ENCODE measurements at places on chromosomes 3 and 15.

DNA sequence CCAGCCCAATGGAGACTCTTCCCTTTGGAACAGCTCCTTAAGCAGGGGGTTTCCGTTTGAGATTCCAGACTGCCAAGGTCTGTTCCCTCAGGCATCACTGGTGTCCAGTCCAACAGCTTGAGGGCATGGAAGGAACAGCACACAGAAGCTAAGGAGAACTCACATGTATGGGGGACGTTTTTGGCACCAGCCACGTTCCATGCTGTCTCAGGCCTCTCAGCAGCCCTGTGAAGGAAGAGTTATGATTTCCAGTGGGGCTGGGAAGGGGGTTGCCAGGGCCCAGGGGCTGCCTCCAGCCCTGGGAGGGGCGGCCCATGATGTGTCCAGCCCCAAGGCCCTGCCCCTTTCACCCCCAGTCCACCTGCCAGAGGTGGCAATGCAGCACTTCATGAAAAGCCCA is 7.5 kb upstream of the RHO start:
- no peak for DNase-seq

DNA sequence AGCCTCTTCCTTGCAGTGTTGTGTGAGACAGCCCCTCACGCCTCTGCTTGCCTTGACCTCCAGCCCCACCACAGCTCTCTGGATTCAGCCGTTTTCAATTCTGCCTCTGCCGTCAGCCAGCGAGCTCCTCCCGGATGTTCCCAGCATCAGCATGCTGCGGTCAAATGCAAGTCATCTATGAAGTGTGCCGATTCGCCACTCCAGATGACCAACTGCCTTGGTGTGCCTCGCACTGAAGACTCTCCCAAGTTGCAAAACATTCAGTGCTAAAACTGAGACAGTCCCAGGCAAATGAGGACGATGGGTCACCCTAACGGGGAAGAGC is 30.6 kb upstream of the RASA2 start:
- DNase-seq: peak; percentile 39

DNA sequence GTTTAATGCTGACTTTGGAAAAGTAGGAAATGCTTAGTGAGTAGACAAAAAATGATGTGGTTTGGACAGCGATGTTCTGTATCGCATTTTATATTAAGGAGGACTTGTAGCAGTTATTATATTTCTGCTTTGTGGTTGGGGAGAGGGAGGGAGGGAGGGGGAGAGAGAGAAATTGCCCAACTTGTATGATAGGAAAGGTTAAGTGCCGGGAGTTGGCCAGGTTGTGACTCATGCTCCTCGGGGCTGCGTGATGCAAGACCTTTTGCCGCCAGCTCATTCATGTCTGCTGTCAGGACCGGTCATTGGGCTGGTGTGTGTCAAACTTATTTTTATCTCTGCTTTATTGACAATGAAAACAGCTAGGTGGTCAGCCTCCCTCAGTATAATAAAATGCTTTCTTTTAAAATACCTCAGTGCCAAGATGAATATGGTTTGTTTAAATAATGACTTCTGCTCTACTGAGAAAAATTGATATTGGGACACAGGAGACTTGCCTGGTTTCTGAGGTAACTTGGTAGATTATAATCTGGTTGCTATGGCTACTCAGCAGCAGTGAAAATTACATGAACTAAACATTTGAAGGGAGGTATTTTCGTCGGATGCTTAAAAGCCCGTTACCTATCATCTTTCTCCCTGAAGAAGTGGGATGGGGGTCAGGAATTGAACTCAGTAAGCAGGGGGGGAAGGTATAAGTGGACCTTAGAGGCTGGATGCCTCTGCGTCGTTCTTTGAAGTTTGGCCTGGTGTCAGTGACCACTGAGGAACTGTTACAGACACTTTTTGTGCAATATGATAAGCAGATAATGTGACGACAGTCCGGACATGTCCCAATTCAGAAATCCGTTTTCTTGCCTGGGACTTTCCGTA is 90.7 kb downstream of the FNDC3B start:
- DNase-seq: peak; percentile 92

DNA sequence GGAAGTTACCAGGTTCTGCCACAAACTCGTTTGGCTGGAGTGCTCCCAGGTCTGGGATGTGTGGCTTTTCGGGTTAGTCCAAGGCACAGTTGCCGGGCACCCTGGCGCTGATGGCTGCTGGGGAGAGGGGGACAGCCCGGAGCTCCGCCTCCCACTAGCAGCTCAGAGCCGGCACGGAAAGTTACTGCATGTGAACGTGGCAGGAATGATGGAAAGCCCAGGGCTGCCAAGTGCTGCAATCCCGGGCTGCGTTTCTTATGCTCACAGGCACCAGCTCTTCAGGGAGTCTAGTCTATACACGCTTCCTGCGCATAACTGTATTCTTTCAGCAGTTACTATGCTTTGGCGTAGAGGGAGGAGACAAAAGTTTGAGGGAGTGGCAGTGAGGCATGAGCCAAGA is 141.8 kb upstream of the ICE2 start:
- DNase-seq: peak; percentile 48

DNA sequence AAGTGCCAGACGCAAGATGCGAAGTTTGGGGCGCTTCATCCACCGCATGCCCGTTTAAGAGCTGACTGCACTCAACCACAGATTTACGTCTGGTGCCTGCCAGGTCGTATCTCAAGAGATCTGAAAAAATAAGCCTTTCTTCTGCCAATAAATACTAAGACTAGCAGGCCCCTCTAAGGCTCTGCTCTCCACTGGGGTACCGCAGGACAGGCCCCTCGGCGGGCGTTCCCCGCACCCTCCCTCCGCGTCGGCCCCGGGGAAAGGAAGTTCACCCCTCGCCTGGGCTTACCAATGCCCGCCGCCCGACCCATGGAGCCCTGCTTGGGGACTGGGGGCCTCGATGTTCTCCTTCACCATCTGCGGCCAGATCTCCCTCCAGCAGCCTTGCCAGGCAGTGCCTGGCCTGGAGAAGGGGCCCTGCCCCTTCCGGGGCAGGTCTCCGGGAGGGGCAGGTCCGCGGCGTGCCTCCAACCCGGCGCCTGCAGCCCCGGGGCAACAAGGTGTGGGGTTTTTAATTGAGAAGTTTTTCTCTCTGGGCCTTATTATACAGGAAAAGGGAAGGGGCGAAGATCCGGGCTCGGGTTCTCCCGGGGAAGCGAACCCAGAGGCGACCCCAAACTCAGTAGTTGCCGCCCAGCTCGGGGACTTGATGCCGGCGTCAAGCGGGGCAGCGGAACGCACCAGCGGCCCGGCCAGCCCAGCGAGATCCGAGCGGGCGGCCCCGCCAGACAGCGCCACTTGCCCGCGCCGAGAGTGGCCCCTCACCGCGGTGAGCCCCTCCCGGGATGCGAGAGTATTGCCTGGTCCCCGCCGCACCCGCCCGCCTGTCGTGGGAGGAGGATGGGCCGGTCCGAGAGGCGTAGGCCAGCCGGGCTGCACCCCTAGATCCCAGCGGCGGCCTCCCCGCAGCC is 735 bp downstream of the GOLGA8B start:
- peak; percentile 41 for DNase-seq

DNA sequence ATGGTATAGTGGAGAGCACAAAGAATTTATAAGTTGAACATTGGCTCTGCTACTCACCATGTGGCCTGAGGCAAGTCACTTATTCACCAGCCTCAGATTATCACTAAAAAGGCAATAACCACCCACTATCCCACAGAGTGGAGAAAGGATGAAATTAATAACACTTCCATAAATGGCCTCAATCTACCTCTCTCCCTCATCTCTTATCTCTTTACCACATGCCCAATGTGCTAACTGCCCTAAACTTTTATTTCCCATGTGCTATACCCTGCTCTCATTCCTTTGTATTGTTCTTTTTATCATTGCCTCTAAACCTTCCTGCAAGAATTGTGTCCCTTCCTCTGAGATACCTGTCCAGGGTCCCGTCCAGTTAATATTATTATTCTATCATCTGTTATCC is 26.0 kb downstream of the SLC12A6 start:
- no peak for DNase-seq

- DNase-seq: no peak
These were observed 35.8 kb upstream of the PLOD2 start for GRCh38 chr3:146196789-146197188.

- no peak for DNase-seq
These were observed 156.2 kb upstream of the IQSEC1 start for GRCh38 chr3:13229273-13229949.

GRCh38 chr3:166962911-166963310 is 417.2 kb downstream of the ZBBX start:
- no peak for DNase-seq

- DNase-seq: no peak
These were observed 54.1 kb upstream of the ANP32A start for GRCh38 chr15:68874788-68875187.

DNA sequence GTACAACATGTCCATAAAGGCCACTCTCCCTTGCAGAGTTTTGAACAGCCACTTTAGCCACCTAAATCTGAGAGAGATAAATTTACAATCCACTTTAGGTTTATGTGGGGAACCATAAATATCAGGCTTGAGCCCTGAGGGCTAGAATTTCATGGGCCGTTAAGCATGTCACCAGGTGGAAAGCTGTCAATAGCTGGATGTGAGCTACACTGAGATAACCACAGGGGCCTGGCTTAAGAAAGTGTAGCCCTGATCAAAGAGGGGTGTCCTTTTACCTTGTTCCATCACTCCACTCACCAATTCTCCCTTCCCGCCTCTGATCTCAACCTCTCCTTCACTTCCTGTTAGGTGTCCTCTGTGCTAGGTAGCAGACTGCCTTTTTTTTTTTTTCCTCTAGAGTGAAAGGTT is 172.8 kb upstream of the ICE2 start:
- DNase-seq: no peak

DNA sequence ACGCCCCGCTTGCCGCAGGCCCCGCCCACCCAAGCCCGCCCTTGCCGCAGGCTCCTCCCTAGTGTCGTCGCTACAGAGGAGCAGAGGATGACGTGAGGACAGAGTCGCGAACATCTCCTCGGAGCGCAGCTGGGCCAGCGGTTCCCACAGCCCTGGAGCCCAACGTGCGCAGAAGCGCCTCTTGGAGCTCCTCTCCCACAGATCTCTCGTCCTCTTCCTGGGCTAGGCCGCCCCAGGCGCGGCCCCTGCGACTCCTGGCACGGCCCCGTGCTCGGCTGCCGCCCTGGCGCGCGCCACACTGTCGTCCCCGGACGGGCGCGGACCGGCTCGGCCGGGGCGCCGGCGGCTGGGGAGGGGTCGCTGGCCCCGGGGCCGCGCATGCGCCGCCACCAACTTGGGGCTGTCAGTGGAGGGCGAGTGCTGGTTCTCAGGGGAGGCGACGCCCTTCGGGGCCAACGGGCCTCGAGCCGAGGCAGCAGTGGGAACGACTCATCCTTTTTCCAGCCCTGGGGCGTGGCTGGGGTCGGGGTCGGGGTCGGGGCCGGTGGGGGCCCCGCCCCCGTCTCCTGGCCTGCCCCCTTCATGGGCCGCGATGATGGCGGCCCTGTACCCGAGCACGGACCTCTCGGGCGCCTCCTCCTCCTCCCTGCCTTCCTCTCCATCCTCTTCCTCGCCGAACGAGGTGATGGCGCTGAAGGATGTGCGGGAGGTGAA is at the start of gene TRPC1:
Gene TRPC1 (plus strand): TSS at position 67 of the 714 bp plus-strand sequence. CDS start 526 bp downstream, at position 593.
- peak; percentile 79 for DNase-seq

GRCh38 chr15:42955518-42955917 is 34.9 kb upstream of the TTBK2 start:
- DNase-seq: no peak

DNA sequence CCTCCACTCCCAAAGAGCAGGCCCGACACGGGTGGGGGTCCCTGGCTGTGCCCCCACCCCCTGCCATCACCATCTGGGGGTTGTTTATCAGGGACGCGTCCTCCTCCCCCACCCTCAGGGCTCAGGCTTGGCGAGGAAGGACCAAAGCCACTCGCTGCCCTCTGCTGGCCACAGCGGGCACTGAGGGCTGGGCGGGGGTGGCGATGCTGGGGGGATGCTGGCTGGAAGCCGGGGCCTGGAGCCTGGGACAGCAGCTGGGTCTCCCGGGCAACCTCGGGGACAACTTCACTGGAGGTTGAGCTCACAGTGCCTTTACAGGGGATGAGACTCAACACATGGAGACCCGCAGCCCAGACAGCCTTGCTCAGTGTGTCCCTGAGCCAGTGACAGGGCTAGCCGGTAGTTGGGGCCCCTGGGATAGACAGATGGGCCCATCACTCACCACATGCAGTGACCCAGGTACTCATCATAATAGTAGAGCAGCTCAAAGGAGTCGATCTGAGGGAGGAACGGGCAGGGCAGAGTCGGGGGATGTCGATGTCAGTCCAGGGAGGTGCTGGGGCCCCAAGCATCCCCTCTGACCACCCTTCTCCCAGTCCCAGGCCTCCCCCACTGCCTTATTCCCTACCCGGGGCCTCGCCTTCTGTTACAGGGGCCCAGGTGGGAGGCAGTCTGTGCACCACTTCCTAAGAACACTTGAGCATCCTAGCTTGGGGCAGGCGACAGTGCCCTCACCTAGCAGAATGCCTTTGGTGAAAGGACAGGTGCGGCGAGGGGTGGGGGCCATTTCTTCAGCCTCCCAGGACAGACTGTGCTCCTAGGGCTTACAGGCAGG is 5.9 kb upstream of the CALML4 start:
- DNase-seq: peak; percentile 71

DNA sequence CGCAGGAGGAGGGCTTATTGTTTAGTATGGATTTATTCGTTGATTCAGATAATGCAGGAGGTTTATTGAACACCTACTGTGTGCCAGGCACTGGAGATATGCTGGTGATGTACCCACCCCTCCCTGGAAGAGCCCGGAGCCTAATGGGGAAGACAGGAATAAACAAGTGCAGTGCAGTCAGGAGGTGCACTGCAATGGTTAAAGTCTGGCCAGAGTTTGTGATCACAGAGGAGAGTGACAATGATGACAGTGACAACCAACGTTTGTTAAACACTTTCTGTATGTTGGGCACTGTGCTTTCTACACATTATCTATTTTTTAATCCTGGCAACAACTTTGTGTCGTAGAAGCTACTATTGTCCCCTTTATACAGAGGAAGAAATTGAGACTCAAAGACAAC is 70.4 kb downstream of the THSD4 start:
- no peak for DNase-seq

DNA sequence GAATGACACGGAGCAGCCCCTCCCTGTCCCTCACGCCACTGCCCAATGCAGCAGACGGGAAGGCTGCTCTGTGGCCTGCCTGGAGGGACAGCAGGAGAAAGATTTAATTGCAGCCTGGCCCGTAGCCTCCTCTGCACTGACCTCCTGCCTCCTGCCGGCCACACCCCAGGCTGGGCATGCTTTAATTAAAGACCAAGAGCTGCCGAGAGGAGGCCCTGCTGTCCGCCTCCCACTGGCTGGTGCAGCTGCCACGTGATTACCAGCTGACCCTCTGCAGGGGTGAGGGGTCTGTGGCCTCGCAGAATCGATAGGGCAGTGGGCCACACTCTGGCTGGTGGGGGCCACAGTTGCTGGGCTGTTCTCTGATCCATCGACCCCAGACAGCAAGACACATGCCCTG is 100.2 kb upstream of the PRR23E start:
- no peak for DNase-seq

GRCh38 chr15:76239786-76240185 is 71.5 kb downstream of the ETFA start:
- DNase-seq: no peak

DNA sequence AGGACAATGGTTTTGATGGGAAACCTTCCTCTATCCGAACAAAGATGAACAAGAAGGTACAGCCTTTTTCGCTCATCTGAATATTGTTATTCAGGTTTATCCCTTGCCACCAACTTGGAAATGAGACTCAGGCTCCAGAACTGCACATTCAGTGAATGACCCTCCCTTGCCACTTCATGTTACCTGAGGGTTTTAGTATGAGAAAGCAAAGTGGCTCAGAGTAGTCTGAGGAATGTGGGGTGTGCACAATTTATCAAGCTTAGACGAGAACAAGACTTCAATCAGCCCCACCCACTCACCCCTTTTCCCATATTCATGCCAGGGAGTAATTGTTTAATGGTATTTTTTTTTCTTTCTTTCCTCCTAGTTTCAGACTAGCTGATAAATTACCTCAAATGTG is 265.3 kb upstream of the POU1F1 start:
- no peak for DNase-seq

Measured in left cardiac atrium (tissue), 4 donors.